Kidney capillary endothelial cell (primary cell): ENCODE measurements at places on chromosomes 1 and 21.
A peak's percentile ranks its signal among the peaks of the same experiment; 100 is the strongest.

DNA sequence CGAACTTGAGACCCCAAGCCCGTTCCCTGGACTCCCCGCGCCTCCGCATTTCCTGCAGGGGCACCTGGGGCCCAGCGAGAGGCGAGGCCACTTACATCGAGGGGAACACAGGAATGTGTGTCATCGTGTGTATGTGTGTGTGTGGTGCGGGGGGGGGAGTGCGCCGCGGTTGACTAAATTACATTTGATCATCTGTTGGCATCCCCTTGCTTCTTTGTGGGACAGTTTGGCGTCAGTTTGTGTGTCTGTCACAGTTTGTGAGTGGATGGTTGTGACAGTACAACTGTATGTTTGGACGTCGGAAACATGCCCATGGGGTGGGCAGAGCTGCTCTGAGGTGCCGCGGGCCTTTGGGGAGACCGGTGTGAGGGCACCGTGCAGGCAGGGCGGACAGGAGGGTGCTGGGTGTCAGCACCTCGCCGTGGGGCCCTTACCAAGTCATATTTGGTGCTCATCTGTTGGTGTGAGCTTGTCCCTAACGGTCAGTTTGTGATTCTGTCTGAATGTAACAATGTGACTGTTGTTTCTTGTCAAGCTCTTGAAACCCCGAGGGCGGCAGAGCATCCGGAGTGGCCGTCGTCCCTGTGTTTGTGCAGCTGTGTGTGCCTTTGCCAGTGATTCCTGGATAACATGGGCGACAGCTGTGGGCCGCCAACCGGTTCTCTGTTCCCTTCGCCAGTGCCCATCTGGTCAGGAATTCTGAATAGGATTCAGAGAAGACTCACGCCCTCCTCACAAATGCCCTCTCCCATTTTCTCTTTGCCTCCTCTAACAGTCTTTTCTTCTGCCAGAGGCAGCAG, 899 bp downstream of the OPRD1 start:
- no peak for DNase-seq

DNA sequence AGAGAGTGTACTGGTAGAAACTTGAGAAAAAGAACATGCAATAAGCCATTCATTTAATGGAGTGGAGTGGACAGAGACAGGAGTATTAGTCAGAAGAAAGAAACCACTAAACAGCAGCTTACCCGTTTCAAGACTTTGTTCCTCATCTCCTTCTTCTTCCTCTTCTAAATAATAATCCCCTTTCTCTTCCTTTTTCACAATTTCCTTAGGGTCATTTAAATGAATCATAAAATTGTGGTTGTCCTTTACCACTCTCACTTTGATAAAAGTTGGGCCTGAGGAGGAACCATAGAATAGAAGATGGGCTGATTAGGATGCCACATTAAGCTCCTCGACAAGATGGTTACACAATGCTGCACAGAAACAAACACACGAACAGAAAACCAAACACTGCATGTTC, 109.6 kb downstream of the WDR3 start:
- DNase-seq = no peak

DNA sequence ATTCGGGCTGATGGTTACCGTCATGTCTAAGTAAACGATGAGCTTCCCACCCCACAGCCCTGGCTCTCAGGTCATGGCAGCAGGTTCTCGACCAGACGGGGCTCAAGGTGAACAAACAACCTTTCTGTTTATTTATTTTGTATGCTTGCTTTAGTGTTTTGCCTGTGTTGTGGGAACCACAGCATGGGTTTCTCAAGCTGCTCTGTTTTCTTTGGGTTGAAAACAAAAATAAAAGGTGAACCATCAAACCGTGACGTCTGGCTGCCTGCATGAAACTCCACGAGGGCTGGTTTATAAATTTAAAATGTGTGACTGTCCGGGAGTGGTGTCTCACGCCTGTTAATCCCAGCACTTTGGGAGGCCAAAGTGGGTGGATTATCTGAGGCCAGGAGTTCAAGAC, 28.0 kb downstream of the TMEM51 start:
- DNase-seq = no peak

DNA sequence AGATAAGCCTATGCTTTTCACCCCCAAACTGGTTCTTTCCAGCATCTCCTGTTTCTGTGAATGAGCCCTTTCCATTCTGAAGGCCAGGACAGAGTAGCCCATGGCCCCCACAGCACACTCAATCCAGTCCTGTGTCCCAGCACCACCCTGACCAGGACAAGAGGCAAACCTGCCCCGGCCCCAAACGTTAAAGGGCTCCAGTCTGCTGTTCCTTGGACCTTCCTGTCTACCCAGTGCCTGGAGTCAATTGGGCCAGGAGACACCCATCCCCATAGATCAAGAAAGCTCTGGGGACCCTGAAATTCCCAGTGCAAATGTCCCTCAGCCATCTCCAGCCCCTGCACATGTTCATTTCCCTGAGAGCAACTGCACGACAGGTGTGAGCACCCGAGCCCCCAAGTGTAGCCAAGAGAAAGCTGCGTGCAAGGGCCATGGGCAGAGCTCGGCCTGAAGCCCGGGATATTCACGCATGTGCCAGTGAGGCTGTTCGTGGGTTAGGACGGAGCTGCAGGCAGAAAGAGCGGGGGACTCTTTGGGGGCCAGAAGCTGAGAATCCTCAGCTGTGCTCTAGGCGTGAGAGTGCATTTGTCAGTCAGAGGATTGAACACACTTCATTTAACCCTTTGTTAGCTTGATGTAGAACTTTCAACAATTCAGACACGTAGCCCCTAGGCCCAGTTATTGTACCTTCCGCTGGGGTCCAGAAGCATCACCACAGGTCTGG, 4.2 kb upstream of the RIPK4 start:
- DNase-seq = no peak

DNA sequence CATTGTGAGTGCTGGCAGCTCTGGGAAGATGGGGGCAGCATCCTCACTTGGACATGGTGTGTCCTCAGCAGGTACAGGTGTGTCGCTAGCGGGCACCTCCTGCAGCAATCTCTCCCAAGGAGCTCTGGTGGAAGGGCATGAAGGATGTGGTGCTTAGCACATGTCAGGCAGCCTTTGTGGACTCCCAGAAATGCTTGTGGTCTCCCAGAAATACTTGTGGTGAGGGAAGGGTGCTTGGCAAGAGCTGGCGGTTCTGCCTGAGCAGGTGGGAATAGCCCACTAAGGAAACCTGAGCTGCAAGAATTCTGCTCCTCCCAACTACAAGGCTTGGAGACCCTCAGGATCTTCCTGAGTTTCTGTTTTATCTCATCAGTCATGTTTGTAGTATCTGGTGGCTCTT, 371.6 kb downstream of the PRDM2 start:
- DNase-seq = no peak

GRCh38 chr1:198909973-198910372, 271.1 kb downstream of the PTPRC start:
- DNase-seq = peak; percentile 72

DNA sequence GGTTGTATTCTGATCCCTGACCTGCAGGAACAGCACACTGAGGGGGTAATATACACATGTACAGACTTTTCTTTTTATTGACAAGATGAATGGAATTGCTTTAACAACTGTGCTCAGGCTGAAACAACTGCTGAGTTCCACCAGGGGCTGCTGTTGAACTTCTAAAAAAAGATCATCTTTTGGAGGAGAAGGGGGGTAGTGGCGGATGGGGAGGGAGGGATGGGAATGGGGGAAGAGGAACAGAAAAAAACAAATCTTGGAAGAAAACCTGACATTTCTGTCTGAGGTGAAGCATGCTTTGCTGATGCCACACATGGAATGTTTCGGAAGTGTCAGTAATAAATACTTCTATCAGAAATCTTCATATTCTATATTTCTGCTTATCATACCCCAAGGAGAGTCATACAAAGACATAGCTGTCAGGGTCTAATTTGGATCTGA, 75.0 kb downstream of the RWDD3 start:
- no peak for DNase-seq

DNA sequence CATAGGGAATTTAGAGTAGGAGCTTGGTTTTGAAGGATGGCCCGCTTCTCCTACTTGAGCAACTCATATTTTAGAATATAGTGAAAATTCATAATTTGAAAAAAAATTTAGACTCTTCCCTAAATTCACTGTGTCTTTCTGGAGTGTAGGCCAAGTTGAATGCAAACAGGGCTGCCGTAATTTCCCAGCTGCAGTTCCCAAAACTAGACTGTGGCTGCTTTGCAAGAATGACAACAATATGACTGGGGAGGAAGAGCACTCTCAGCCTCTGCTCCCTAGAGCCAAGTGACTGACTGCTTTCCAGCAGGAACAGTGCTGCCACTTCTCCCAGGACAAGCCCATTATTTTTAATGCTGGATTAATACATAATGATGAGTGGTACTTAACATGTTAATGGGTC, 209.0 kb downstream of the RHOU start:
- DNase-seq = no peak

DNA sequence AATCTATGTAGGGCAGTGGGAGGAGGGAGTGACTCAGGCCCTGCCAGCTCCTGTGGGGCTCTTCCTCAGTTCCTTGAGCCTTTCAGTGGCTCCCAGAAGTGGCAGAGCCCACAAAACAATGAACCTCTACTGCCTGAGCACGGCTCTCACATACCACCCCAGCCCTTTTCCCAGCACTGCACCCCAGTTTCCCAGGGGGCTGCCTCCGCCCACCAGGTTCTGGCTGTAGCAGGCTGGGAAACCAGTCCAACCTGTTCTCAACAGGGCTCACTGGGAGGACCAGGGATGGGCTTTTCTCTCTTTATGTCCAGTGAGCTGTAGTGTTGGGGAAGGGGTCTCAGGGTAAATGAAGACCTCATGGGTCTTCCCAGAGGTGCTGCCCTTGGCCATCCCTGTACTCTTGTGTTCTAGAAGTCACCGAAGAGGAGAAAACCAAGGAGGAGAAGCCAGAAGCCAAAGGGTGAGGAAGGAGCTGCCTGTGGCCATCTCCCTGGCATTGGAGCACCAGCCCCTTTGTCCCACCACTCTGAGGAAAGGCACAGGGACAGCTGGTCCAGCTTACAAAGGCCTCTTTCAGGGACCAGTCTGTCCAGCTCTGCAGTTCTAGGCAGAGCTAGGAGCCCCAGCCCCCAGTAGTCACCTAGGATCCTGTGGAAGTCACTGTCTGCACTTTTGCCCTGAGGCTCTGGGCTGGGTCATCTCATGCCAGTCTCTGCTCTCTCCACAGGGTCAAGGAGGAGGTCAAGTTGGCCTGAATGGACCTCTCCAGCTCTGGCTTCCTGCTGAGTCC, 3.5 kb downstream of the MARCKSL1 start:
- no peak for DNase-seq

GRCh38 chr1:163240705-163241104, 38.0 kb upstream of the RGS5 start:
- DNase-seq = no peak
